ENCODE measurements at places on chromosomes 12 and 14.

DNA sequence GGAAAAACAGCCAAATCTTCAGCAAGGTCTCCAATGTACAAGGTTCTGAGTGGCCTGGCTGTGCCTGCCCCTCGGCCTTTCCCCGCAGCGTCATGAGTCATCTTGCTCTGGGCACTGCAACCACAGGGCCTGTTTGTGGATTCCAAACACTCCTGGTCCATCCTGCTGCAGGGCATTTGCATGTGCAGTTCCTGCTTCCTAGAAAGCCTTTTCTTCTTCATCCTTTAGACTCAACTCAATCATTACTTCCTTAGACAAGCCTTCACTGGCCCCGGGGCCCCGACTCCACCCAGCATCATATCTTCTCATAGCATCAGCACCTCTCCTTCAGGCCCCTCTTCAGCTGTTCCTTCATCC lies 101.8 kb upstream of the EGLN3 start:
- no peak for DNase-seq

GRCh38 chr12:12845794-12846243 lies 32.7 kb downstream of the DDX47 start:
- DNase-seq: no peak

DNA sequence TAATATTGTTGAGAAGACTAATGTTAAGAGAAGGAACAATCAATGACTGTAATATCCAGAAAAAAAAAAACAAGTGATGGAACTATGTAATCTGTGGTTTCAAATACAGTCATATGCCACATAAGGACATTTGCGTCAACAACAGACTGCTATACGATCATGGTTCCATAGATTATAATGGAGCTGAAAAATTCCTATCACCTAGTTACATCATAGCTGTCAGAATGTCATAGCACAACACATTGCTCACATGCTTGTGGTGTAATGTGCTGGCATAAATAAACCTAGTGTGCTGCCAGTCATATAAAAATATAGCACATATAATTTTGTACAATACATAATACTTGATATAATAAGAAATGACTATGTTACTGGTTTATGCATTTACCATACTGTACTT lies 653.5 kb downstream of the TRHDE start:
- DNase-seq: no peak

DNA sequence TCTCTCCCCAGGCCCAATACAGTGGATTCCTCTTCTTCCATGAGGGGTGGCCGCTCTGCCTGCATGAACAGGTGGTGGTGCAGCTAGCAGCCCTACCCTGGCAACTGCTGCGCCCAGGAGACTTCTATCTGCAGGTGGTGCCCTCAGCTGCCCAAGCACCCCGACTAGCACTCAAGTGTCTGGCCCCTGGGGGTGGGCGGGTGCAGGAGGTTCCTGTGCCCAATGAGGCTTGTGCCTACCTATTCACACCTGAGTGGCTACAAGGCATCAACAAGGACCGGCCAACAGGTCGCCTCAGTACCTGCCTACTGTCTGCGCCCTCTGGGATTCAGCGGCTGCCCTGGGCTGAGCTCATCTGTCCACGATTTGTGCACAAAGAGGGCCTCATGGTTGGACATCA lies 3.8 kb downstream of the ARHGEF40 start:
- no peak for DNase-seq

- DNase-seq: no peak
Measured at GRCh38 chr14:77158175-77158881, 16.7 kb upstream of the ZDHHC22 start.

GRCh38 chr12:121620333-121620891 lies 5.9 kb upstream of the ORAI1 start:
- DNase-seq: no peak

GRCh38 chr12:15038137-15038536 lies 65.3 kb downstream of the PDE6H start:
- no peak for DNase-seq

GRCh38 chr14:65035049-65035448 lies 48.4 kb downstream of the FNTB start:
- DNase-seq: no peak

- no peak for DNase-seq
Measured at GRCh38 chr12:11917501-11917900, 153.2 kb upstream of the BCL2L14 start.

GRCh38 chr14:34007902-34008301 lies 57.0 kb upstream of the EGLN3 start:
- DNase-seq: no peak

DNA sequence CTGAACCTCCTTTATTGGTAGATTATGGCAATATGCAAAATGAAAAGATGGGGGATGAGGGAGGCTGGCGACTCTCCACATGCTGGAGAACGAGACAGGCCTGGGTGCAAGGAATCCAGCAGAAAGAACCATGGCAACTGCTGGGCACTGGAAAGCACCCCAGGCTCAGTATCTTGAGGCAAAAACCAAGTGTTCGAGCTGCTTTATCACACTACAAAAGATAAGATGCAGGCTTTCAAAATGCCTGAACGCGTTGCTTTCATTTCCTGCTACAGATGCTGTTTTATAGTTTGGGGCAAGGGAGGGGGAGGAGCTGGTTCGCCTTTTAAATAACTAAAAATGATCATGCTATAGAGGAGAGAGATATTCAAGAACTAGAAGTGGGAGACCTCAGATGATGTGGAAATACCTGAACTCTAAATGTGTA lies 38.9 kb downstream of the NIN start:
- DNase-seq: no peak

GRCh38 chr12:29389295-29389919 lies 8.4 kb upstream of the ERGIC2 start:
- DNase-seq: no peak

DNA sequence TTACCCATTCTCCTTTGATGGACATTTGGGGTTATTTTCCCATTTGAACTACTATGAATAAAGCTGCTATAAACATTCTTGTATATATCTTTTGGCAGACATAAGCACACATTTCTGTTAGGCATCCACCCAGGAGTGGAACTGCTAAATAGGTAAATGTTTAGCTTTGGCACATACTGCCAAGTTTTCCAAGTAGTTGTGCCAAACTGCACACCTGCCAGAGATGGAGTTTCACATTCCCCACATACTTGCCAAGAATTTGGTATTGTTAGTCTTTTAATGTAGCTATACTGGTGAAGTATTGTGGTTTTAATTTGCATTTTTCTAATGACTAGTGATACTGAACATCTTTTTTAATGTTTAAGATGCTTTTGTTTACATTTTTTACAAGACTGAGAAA lies 201.0 kb downstream of the GXYLT1 start:
- DNase-seq: no peak

DNA sequence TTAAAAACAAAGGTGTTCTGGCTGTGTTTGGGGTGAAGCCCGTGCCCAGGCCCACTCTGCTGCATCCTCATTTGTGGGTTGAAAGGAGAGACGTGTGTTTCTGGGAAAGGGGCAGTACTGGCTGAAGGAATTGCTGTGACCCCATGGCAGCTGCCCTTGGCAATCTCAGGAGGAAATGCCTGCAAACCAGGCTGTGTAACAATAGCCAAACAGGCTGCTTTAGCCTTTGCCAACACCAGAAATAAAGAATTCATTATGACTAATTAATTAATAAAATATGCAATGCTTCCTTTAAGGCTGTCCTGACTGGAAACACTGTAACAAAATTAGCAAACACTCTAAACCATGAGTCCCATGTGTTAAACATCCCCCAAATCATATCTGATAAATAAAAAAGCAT lies 53.0 kb upstream of the KRR1 start:
- DNase-seq: no peak

DNA sequence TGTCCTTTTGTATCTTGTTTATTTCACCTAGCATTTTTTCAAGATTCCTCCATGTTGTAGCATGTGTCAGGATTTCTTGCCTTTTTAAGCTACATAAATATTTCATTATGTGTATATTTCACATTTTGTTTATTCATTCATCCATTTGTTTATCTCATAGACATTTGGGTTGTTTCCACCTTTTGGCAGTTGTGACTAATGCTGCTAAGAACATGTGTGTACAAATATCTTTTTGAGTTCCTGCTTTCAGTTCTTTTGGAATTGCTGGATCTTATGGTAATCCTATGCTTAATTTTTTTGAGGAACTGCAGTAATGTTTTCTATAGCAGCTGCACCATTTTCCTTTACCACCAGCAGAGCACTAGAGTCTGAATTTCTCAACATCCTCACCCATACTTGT lies 62.4 kb downstream of the SCN8A start:
- no peak for DNase-seq

DNA sequence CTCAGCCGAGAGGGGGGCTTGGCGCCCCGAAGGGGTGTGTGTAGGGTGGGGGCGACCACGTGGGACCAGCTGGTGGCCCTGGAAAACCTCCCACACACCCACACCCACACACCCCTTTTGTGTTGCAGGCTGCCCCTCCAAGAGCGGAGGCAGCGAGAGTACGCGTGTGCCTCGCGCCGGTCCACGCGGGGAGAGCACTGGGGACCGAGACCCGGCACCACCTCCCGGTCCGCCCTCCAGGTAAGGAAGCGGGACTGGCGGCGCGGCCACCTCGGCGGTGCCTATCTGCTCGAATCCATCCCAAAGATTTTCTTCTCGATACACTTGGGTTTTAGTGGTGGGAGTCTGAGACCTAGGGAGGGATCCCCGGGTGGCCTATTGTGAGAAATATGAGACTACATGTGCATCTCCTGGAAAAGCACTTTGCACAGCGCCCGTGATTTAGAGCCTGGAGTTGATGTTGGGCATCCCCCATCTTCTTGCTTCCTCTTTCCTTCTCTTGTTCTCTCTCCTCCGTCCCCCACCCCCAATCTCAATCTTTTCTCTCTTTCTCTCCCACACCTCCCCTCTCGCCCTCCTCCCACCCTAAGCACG lies 393 bp downstream of the SYT1 start:
- no peak for DNase-seq

DNA sequence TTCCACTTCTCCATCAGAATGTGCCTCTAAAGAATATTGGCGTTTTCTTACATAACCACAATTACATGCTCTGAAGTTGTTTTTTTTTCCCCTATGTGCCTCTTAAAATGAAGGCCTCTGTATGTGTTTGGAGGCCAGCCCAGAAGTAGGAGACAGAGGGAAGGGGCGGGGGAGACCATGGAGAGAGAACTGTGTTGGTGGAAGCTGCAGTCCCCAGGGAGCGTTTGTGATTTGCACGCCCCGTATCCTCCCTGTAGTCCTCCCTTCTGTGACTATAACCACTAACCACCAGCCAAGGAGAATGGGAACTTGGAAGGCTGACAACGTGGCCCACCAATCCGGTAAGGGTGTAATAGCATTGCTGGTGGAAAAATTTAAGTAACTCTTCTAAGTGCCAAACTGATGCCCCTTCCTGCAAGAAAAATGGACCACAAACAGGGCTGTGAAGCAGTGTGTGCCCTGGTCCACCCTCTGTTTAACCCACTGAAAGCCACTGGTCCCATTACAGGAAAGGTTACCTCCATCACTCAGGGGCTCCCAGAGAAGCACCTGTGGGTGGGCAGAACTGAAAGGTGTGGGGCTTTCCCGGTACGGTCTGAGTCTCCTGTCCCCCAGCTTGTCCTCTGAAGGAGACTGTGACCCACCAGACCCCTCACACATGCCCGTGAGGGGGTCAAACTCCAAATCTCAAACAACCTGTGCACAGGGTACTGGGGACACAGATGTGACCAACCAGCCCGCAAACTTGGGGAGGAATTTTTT lies 36.8 kb downstream of the CCDC88C start:
- no peak for DNase-seq

- no peak for DNase-seq
Measured at GRCh38 chr14:99574099-99574880, 29.7 kb downstream of the CCDC85C start.

DNA sequence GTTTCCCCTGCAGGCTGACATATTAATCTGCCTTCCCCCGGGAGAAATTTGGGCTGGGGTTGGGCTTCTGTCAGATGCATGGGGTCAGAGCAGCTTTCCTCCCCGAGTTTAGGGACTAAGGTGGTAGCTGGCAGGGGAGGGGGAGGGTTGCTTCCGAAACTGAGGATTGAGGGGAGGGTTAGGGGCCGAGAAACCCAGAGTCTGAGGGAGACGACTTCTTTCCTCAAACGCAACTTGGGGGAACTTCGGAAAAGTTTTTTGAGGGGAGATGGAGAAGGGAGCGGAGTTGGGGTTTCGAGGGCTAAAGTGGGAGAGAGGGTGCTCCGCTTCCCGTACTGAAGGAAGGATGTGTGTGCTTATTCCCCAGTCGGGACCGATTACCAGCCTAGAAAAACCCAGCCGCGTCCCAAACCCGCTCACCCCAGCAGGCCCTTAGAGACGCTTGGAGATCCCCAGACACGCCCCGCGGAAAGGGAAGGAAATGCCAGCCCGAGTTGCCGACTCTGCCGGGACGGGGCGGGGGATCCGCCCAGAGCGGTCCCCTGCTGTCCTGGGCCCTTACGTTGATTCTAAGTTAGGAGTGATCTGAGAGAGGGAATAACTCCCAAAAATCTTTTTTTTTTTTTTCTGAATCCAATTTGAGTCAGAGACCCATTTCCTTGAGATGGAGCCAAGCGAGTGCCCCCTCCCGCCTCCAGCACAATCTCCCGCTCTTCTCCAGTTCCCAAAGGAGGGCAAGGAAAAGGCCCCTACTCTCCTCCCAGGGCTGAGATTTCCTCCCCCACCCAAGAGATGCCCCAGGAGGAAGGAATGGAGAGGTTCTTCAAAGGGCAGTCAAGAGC lies 61.9 kb downstream of the SMUG1 start:
- no peak for DNase-seq

GRCh38 chr12:57474430-57474829 lies 5.2 kb downstream of the ARHGAP9 start:
- DNase-seq: no peak

- DNase-seq: no peak
Measured at GRCh38 chr12:90653040-90653439, 301.9 kb downstream of the CCER1 start.

DNA sequence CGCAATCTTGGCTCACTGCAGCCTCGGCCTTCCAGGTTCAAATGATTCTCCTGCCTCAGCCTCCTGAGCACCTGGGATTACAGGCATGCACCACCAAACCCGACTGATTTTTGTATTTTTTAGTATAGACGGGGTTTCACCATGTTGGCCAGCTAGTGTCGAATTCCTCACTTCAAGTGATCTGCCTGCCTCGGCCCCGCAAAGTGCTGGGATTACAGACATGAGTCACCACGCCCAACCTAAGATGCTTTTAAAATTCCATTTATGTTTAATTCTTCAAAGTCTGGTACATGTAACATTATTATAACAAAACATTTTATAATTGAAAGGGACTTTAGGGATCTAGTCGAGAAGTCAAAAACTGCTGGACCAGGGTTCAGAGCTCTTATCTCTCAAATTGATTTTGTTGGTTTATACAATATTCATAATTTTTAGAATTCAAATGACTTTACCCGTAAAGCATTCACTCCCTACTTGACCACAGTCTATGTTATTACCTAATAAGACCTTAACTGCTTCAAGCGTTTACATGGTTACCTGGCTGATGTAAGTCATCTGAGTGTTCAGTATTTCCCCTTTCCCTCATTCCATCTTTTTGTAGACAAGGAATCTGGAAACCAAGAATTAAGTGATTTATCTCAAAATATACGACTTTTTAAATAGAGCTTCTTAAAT lies 28.2 kb downstream of the RAP1B start:
- DNase-seq: no peak
